ENCODE measurements at places on chromosomes 2 and 18. TPM values are rescaled to one million over a fixed set of nuclear protein-coding genes. Genes with fewer than 3 reads are reported as not detected.

DNA sequence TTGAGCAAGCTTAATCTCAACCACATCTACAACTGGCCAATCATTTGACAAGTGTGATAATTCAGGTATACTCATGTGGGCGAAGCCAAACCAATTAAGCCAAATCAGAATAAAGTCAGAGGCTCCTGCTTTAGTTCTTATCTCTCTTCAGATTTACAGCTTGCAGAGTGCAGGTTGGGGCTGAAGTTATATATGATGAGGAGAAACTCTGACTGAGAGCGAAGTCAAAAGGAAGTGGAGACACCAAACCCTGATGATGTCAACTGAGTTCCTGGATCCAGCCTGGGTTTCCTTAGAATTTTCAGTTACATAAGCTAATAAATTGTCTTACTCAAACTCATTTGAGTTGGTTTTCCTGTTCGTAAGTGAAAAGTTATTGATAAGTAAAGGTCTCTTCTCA lies 73.9 kb downstream of the ASXL2 start:
- H3K36me3 ChIP-seq, result peaks cover 5% of the 10 kb centered on the region
- no peak overlapping the region for H3K27ac ChIP-seq
- DNase-seq, result no peak
- no peaks in the 10 kb centered on the region for H3K4me1 ChIP-seq
- no peak overlapping the region for H3K4me3 ChIP-seq

DNA sequence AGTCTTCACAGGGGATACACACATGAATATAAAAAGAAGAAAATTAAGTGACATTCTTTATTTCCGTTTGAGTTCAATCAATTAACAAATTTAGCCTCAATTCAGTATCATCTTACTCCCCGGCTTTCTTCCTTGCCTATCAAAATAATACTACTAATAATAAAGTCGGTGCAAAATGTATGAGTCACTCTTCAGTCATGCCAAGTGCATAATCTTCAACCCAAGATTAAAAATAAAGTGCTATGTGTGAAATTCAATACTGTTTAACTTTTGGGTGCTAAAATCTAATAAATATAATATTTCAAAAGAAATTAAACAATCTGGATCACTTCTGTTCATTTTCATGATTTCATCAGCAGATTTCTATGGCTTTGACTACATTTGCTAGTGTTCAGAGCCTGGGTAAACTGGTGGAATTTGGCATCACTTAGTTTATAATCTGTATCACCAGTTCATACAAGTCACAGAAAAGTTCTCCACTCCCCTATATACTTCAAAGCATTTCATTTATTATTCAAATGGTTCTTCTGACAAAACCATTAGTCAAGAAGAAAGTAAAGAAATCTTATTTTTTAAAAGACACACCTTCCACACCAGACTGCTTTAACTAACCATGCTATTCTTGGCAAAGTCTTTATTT lies 183.6 kb downstream of the THADA start:
- peaks cover 5% of the 10 kb centered on the region for H3K4me1 ChIP-seq
- no peak overlapping the region for H3K4me3 ChIP-seq
- DNase-seq, result no peak
- H3K27me3 ChIP-seq, result no peaks in the 10 kb centered on the region
- no peak overlapping the region for H3K27ac ChIP-seq

GRCh38 chr2:61793389-61793836 lies 60.4 kb downstream of the FAM161A start:
- no peak overlapping the region for H3K27ac ChIP-seq
- no peaks in the 10 kb centered on the region for H3K27me3 ChIP-seq
- no peaks in the 10 kb centered on the region for H3K36me3 ChIP-seq
- H3K4me3 ChIP-seq, result peak overlapping the region; percentile 22

- H3K27ac ChIP-seq, result no peak overlapping the region
- H3K4me3 ChIP-seq, result no peak overlapping the region
- peaks cover 7% of the 10 kb centered on the region for H3K36me3 ChIP-seq
Observed at GRCh38 chr2:216279459-216279858, 92.8 kb downstream of the MARCHF4 start.

DNA sequence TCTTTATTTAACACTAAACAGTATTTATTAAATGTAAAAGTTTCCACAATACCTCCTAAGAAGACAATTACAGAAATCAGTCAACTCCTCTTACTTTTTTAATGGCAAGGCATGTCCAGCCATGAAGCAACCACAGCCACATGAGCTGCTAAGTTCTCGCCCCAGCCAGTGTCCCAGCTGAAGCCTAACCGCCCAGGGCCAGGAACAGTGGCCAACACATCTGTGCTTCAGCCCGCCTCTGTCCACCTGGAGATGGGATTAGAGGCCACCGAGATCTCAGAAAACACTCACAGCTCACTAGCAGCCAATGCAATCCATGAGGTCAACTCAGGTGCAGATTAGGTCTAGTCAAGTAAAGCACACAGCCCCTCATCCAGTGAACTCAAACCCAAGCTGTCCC lies 40.2 kb downstream of the PID1 start:
- no peaks in the 10 kb centered on the region for H3K36me3 ChIP-seq
- no peak overlapping the region for H3K27ac ChIP-seq
- H3K4me3 ChIP-seq, result no peak overlapping the region
- H3K4me1 ChIP-seq, result no peaks in the 10 kb centered on the region
- no peaks in the 10 kb centered on the region for H3K27me3 ChIP-seq
- DNase-seq, result no peak

GRCh38 chr2:43303889-43304288 lies 77.5 kb upstream of the ZFP36L2 start:
- H3K4me1 ChIP-seq, result peaks cover 10% of the 10 kb centered on the region
- no peak for DNase-seq
- H3K4me3 ChIP-seq, result no peak overlapping the region
- H3K27ac ChIP-seq, result no peak overlapping the region

- no peak overlapping the region for H3K4me3 ChIP-seq
- no peaks in the 10 kb centered on the region for H3K4me1 ChIP-seq
- H3K27ac ChIP-seq, result no peak overlapping the region
- no peaks in the 10 kb centered on the region for H3K36me3 ChIP-seq
- DNase-seq, result no peak
- H3K27me3 ChIP-seq, result no peaks in the 10 kb centered on the region
Observed at GRCh38 chr2:188473306-188473705, 181.6 kb downstream of the GULP1 start.

DNA sequence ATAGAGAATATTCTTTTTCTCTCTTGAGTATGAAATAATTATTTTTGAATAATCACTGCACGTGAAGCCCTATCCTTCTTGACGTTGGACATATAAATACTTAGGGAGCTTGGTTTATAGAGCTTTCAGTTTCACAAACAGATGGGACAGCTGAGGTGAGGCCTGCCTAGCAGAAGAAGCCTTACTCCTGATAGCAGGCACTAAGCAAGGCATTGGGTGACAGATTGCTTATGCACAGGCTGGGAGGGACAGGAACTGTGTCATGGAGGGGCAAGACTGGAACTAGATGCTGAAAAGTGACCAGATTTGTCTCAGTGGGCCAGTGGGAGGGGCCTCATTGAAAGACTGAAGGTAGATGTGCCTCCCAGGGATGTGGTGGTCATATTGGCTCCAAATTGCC lies 220.8 kb downstream of the NEDD4L start:
- no peaks in the 10 kb centered on the region for H3K4me1 ChIP-seq
- H3K36me3 ChIP-seq, result no peaks in the 10 kb centered on the region
- no peak overlapping the region for H3K27ac ChIP-seq
- H3K4me3 ChIP-seq, result no peak overlapping the region
- no peaks in the 10 kb centered on the region for H3K27me3 ChIP-seq

GRCh38 chr18:39449566-39449965 lies 1884.0 kb upstream of the CELF4 start:
- no peaks in the 10 kb centered on the region for H3K27me3 ChIP-seq
- DNase-seq, result no peak
- H3K4me3 ChIP-seq, result no peak overlapping the region
- no peaks in the 10 kb centered on the region for H3K36me3 ChIP-seq

DNA sequence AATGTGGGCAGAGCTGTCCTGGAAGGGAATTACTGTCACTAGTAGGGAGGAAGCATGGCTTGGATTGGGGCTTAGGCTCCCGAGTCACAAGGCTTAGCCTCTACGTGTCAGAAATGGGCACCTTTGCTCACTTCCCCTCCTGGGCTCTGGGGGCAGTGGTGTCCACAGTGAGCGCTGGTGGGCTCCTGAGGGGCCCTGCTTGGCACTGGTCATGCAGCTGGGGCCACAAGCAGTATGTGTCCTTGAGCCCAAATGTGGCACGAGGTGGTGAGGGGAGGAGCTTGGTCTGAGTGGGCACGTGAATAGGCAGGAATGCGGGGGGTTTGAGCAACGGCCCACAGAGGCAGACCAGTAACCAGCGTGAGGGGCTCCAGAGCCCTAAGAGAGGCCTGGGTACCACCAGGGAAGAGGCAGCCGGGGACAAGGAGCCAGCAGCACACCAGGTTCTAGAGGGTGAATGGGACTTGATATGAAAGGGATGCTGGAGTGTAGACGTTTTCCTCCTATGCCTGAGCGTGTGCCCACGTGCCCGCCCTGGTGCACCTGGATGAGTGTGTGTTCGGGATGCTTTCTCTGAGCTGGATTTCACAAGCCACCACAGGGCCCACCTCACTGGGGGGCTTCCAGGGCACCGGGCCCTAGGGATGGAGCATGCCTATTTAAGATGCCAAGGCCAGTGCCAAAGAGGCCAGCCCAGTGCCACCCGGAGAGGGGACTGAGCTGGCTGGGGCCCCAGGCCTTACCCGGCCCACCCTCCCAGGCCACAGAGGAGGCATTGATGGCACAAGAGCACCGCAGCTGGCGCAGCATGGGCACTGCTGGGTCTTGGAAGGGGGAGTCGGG lies 22.8 kb upstream of the PTMA start:
- H3K4me1 ChIP-seq, result peaks cover 86% of the 10 kb centered on the region
- H3K27me3 ChIP-seq, result no peaks in the 10 kb centered on the region
- no peak overlapping the region for H3K4me3 ChIP-seq
- DNase-seq, result peak; percentile 73
- peak overlapping the region; percentile 61 for H3K27ac ChIP-seq

- no peaks in the 10 kb centered on the region for H3K4me1 ChIP-seq
- H3K36me3 ChIP-seq, result no peaks in the 10 kb centered on the region
- H3K4me3 ChIP-seq, result no peak overlapping the region
- DNase-seq, result no peak
Observed at GRCh38 chr2:38718601-38719000, 32.6 kb downstream of the SRSF7 start.

Gene PPP1R1C
- 9.8 TPM for total RNA-seq

GRCh38 chr2:27798948-27799645 lies 27.6 kb downstream of the MRPL33 start:
- DNase-seq, result no peak
- peaks cover 10% of the 10 kb centered on the region for H3K4me1 ChIP-seq

DNA sequence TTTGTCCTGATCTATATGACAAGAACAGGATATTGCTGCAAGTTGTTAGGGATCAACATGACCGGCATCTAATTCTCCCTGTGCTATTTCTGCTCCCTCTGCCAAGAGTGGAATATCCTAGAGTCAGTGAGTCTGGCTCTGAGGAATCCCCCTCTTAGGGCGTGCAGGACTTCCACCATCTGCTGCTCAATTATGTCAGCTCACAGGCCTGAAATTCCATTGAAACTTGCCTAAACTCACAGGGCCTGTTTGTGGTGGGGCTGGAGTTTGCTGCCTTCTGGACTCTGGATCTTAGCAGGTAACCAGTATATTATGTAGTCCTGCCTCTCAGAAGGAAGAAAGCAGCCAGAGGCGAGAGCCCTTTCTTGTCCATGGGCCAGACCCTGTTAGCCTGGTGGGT lies 323.0 kb downstream of the TSN start:
- H3K27ac ChIP-seq, result no peak overlapping the region
- H3K36me3 ChIP-seq, result no peaks in the 10 kb centered on the region
- no peaks in the 10 kb centered on the region for H3K4me1 ChIP-seq
- no peaks in the 10 kb centered on the region for H3K27me3 ChIP-seq

- H3K4me3 ChIP-seq, result no peak overlapping the region
- no peaks in the 10 kb centered on the region for H3K27me3 ChIP-seq
- DNase-seq, result no peak
- no peaks in the 10 kb centered on the region for H3K4me1 ChIP-seq
- no peak overlapping the region for H3K27ac ChIP-seq
Observed at GRCh38 chr18:25132786-25133496, 219.0 kb downstream of the ZNF521 start.

GRCh38 chr2:2569836-2570235 lies 238.8 kb upstream of the MYT1L start:
- no peaks in the 10 kb centered on the region for H3K36me3 ChIP-seq
- no peak overlapping the region for H3K4me3 ChIP-seq
- DNase-seq, result no peak

DNA sequence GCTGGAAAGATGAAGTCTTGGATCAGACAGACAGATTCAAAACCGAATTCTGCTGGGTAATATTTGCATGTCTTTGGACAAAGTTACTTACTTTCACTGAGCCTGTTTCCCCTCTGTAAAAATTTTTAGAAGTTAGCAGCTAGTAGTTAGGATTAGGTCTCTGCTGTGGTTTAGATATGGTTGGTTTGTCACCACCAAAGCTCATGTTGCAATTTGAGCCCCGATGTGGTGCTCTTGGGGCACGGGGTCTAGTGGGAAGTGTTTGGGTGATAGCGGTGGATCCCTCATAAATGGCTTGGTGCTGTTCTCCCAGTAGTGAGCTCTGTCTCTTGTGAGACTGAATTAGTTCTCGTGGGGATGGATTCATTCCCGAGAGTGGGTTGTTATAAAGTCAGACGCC lies 38.9 kb upstream of the PNO1 start:
- no peaks in the 10 kb centered on the region for H3K4me1 ChIP-seq
- H3K27me3 ChIP-seq, result no peaks in the 10 kb centered on the region
- H3K27ac ChIP-seq, result no peak overlapping the region

DNA sequence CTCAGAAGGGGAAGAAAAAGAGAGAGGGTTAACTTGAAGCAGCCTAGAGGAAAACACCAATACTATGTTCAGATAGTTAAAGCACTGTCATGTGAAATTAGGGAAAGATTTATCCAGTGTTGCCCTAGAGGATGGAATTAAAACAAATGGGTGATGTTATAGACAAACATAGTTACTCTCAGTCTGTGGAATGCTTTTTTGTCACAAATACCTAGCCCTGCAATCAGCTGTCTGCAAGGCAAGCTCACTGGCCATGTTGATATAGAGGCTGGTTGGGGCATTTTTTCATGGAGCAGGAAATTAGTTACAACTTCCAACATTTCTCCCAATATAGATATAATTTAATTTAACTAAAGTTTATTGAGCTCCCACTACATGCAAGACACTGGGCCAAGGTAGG lies 8.4 kb upstream of the RAB10 start:
- no peaks in the 10 kb centered on the region for H3K4me1 ChIP-seq
- H3K27me3 ChIP-seq, result no peaks in the 10 kb centered on the region
- no peak overlapping the region for H3K4me3 ChIP-seq
- no peak overlapping the region for H3K27ac ChIP-seq

DNA sequence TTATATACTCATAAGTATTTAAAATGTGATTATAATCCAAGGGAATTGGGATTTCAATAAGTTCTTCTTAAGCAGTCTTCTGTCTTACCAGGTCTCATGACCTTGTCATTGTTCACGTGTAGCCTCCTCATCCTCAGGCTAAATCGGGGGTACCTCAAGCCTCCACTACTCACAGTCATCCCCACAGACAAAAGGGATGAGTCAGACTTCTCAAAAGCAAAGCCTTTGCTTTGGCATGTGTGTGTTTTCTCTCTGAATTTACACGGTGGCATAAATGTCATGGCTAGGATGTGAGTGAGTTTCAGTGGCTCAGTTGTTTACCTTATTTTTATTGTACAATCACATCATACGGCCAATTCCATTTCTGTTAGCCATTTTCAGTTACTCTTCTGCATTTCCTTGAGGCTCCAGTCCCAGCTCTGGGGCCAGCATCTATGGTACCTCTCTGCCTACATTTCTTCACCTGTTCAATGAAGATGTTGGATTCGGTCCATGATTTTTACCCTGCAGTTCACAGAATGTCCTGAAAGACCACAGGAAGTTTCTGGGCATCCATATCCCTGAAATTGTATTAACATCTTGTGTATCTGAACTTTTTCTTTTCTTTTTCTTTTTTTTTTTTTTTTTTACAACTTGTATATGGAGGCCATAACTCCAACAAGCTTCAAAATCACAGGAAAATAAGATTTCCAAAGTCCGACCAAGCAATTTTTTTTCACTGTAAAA lies 195.3 kb downstream of the FHOD3 start:
- no peak for DNase-seq
- H3K4me3 ChIP-seq, result no peak overlapping the region
- peaks cover 3% of the 10 kb centered on the region for H3K4me1 ChIP-seq
- H3K27me3 ChIP-seq, result no peaks in the 10 kb centered on the region
